ENCODE measurements at places on chromosomes 7 and 10.

DNA sequence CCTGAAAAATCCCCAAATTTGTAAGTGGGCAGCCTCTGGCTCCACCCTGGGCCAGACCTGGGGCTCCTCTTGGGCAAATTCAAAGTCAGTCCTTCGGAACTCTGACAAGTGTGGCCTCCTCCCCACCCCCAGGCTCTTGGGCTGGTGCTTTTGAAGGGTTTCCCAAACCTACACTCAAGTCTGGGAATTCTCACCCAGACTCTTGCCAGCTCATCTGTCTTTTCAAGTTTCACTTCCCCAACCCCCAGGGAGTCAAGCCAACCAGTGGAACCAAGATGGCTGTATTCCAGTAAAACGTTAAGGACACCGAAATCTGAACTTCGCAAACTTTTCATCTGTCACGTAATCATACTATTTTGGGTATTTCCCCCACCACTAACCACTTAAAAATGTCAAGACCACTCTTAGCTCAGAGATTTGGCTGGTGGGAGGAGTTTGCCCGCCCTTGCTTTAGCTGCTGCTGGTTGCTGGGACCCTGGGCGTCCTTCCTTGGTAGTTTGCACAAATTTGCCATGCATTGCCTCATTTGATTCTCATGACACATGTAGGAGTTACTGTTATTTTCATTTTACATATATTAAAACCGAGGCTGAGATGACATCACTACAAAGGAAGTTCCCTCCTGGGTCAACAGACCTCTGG, 1.7 kb upstream of the MYO1G start:
- DNase-seq, result no peak

DNA sequence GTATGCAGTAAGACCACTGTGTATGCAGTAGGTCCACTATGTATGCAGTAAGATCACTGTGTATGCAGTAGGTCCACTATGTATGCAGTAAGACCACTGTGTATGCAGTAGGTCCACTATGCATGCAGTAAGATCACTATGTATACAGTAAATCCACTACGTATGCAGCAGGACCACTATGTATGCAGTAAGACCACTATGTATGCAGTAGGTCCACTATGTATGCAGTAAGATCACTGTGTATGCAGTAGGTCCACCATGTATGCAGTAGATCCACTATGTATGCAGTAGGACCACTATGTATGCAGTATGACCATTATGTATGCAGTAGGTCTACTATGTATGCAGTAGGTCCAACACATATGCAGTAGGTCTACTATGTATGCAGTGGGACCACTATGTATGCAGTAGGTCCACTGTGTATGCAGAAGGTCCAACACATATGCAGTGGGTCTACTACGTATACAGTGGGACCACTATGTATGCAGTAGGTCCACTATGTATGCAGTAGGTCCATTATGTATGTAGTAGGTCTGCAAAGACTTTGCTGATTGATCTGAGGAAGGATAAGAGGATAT, 313.6 kb downstream of the ADARB2 start:
- DNase-seq, result no peak

DNA sequence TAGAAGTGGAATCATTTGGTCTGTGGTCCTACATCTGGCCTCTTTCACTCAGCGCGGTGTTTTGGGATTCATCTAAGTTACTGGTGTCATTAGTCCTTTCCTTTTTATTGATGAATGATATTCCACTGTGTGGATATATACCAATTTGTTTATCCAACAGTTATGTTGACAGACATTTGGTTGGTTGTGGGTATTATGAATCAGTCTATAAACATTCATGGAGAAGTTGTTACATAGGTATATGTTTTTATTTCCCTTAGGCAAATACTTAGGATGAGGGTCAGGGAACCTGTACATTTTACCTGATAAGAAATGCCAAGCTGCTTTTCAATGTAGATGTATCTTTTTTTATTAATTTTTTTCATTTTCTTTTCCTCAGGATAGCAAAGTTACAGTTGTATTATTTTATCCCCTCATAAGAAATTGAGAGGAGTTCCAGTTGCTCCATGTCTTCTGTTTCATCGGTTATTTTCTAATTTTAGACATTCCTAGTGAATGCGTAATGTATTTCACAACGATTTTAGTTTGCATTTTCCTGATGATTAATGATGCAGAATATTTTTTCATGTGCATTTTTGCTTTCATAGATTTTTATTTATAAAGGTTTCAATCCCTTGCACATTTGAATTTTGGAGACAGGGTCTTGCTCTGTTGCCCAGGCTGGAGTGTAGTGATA, 203.8 kb upstream of the SH2B2 start:
- no peak for DNase-seq

- no peak for DNase-seq
Observed at GRCh38 chr7:102125127-102125596, 161.5 kb upstream of the SH2B2 start.

- no peak for DNase-seq
Observed at GRCh38 chr7:43559171-43559945, 23.6 kb upstream of the STK17A start.

DNA sequence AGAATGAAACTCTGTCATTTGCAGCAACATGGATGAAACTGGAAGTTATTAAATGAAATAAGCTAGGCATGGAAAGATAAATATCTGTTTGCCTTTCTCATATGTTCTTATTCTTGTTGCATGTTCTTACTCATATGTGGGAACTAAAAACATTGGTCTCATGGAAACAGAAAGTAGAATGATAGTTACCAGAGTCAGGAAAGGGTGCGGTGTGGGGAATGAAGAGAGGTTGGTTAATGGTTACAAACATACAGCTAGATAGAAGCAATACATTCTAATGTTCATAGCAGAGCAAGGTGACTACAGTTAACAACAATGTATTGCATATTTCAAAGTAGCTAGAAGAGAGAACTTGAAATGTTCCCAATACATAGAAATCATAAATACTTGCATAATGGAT, 105.1 kb downstream of the FAM107B start:
- DNase-seq, result no peak

GRCh38 chr10:75499556-75500160, 68.2 kb downstream of the LRMDA start:
- no peak for DNase-seq

DNA sequence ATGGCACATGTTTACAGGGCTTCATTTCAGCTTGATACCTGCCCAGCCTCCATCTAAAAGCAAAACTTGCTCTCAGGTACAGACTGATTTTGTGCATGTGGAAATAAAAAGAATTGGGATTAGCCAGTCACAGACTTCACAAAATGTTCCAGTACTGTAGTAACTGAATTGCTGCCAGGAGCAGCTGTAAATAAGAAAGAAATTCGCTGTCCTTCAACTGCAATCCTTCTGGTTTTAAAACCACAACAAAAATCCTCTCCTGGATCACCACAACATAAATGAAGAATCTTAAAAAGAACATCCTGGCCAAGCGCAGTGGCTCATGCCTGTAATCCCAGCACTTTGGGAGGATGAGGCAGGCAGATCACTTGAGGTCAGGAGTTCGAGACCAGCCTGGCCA, 3.9 kb upstream of the MIOS start:
- no peak for DNase-seq

- DNase-seq, result no peak
Observed at GRCh38 chr7:6446838-6447580, 745 bp downstream of the DAGLB start.

DNA sequence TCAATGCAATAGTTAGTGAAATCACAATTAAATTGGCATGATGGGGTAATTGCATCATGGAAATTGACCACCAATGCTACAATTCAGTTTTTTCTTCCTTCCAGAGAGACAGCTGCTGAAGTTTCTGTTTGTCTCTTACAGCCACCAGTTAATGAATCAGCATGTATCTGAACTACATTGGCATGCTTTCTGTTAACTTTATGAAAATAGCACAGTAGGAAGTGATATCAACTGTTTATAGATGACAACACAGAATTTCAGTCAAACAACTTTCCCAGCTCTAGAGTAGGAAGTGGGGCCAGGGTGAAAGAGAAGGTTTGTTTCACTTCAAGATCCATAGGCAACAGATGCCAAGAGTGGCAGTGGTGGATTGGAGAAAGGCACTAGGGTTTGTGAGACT, 339.6 kb upstream of the VWC2 start:
- DNase-seq, result no peak

DNA sequence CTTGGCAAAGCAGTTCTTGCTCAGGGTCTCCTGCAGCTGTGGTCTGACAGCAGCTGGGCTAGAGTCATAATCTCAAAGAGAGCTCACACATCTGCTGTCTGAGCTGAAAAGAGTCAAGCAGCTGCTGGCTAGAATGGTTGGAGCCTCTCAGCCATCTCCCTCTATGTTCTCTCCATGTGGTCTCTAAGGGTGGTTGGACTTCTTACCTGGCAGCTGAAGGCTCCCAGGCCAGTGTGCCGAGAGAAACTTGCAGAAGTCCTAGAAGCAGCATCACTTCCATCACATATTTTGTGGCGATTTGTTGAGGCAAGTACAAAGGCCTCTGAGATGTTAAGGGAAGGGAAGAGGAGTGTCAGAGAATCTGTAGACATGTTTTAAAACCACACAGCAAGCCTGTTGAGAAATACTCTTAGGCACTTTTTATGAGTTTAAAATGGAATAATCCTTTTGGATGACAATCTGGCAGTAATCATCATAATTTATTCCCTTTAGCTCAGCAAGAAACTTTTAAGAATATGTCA, 93.2 kb downstream of the REEP3 start:
- no peak for DNase-seq
